ENCODE measurements at places on chromosomes 7 and 10.

DNA sequence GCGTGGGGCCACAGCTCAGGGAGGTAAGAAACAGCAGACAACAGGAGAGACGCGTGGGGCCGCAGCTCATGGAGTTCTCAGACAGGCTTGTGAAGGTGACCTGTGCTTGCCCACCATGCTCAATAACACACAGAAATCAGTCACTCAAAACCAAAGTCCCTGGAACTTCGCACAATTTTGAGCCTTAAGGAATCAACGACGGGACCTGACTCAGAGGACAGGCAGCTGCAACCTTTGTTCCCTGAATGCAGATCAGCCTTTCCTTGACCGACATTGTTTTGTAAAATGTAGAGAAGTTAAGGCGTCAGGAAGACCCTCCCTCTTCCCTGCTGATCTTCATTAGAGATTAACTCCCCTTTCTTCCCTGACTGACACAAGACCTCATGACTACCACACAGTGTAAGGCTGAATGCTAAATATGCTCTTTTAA, 8.5 kb upstream of the KNDC1 start:
- peak; percentile 74 for DNase-seq

DNA sequence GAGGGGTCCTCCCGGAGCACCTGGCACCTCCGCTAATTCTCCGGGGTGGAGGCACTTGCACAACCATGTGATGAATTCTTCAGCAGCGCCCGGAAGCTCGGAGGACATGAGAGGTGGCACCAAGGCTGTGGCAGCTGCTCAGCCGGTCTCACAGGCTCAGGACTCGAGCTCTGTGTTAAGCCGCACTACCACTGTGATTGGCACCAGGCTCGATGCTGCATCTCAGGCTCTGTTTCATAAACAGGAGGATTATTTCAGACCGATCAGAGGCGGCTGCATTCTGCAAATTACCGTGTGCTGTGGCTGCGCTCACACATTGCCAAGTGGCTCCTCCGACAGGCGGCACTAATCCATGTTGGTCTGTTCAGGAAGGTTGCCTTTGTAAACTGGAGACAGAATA, 495.2 kb downstream of the DNAJB6 start:
- DNase-seq: no peak

GRCh38 chr10:26805567-26806245, 55.1 kb downstream of the ABI1 start:
- DNase-seq: no peak

- no peak for DNase-seq
Observed at GRCh38 chr10:71380841-71381240, 15.9 kb upstream of the CDH23 start.

DNA sequence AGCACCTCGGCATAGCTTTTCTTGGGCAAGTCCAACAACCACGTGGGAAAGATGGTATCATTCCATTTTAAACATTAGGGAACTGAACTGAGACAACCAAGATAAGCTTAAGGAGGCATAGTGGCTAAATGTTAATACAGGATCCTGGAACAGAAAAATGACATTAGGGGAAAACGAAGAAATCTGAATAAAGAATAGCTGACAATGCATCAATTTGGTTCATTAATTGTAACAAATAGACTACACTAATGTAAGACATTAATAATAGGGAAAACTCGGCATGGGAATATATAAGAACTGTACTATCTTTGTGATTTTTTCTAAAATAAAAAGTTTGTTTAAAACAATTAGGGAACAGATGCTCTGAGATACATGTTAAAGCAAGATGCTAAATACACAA, 165.4 kb downstream of the JAZF1 start:
- DNase-seq: no peak

- no peak for DNase-seq
Observed at GRCh38 chr7:148670807-148671206, 27.9 kb upstream of the CUL1 start.

GRCh38 chr7:106598663-106599342, 62.2 kb downstream of the CCDC71L start:
- peak; percentile 89 for DNase-seq

DNA sequence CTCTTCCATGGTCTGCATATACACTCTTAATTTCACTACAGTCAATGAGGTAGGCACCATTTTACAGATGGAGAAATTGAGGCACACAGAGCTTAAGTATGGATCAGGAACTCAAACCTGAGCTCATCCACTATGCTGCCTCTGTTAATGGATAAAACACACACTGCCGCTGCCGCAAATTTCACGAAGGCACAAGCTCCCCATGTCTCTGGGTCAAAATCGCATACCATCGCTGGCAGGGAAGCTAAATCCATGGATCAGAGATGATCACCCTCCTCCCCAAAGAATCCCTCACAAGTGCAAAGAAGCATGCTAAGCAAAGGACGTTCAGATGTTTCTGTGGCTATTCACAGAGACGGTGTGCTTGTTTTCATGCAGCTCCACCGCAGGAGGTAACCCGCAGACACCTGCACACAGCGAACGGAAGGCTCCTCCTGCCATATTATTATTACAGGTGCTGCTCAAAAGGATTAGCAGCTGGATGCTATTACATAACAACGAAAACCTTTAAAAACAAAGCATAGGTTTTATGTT, 109.3 kb downstream of the UBE2H start:
- no peak for DNase-seq

DNA sequence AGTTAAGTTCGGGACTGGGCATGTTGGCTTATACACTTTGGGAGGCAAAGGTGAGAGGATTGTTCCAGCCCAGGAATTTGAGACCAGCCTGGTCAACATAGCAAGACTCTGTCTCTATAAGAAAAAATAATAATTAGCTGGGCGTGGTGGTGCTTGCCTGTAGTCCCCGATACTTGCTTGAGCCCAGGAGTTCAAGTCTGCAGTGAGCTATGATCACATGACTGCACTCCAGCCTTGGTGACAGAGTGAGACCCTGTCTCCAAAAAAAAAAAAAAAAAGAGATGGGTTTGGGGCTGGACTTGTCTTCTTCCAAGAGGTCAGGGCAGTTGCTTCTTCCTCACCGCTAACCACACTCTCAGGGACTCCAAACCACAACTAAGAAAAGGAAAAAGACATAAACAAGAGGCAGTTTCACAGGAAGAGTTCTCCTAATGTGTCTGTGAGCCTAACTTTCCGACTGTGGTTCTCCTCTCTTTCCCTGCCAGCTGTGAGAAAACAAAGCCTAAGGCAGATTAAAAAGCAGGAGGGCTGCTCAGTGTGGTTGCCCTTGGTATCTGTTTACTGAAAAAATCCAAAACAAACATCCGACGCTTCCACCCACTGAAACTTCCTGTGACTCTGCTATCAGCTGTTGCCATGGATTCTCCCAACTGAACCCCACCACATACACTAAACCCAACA, 2.4 kb upstream of the SERPINE1 start:
- peak; percentile 32 for DNase-seq

- no peak for DNase-seq
Observed at GRCh38 chr7:98899816-98900215, 21.5 kb downstream of the TRRAP start.

- DNase-seq: no peak
Observed at GRCh38 chr7:24690251-24690650, 67.0 kb downstream of the GSDME start.

- peak; percentile 31 for DNase-seq
Observed at GRCh38 chr7:5694912-5695726, 86.3 kb downstream of the RNF216 start.

DNA sequence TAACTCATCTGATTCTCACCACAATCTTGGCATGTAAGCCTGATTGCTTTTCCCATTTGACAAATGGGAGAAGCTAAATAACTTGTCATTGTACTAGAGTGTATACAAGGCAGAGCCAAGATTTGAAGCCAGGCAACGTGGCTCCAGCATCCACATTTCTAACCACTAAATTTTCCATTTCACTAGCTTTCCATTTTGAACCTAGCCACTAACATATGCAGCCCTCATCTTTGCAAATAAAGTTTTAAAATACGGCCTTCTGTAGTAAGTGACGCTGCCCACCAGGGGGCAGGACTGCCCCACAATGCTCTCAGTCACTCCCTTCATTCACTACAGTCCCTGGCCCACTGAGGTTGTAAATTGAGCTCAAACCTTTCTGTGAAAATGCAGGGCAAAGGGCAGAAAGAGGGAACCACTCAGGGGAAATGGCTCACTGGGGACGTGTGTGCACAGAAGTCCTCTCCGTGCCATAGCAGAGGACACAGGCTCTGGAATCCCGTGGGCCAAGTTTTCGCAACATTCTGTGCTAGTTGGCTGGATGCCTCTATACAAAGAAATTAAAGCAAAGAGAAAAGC, 315.7 kb downstream of the TNS3 start:
- DNase-seq: peak; percentile 93

GRCh38 chr10:52440612-52441285, 126.7 kb downstream of the DKK1 start:
- DNase-seq: no peak

- DNase-seq: peak; percentile 11
Observed at GRCh38 chr10:35822316-35822715, 180.2 kb upstream of the FZD8 start.

DNA sequence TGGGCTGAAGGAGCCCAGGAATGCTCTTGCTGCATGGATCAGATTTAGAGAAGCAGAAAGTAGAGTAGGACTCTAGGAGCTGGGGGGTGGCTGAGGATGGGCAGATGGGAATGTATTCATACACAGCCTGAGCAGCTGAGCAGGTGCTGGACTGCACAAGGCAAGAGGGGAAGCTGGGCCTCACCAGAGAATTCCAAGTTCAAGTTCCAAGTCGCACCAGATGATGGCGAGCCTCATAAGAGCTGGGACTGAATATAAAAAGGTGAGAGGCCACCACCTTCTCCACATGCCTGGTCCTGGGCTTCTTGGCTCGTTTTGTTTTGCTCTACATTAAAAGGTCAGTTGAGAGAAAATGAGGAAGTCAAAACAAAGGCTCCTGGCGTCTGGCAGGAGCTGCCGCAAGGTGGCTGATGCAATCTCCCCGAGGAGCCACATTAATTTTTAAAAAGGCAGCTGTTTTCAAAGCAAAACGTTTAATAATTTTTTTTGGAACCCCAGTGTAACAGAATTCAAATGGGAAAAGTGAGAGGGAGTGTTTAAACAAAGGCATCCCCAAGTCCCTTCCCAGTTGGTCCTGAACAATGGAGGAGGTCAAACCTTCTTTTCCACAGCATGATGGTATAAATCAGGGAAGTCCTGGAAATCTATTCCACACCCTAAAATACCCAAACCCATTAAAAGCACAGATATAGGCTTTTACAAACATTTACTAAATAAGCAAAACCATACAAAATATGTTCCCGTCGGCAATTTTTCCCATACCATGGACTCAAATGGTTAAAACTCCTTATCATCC, 9.5 kb downstream of the CYREN start:
- no peak for DNase-seq

- DNase-seq: no peak
Observed at GRCh38 chr7:99387912-99388311, 13.4 kb downstream of the ARPC1B start.

GRCh38 chr7:48875045-48875916, 49.1 kb upstream of the CDC14C start:
- peak; percentile 58 for DNase-seq

- no peak for DNase-seq
Observed at GRCh38 chr7:135385209-135385608, 124.7 kb downstream of the CNOT4 start.

DNA sequence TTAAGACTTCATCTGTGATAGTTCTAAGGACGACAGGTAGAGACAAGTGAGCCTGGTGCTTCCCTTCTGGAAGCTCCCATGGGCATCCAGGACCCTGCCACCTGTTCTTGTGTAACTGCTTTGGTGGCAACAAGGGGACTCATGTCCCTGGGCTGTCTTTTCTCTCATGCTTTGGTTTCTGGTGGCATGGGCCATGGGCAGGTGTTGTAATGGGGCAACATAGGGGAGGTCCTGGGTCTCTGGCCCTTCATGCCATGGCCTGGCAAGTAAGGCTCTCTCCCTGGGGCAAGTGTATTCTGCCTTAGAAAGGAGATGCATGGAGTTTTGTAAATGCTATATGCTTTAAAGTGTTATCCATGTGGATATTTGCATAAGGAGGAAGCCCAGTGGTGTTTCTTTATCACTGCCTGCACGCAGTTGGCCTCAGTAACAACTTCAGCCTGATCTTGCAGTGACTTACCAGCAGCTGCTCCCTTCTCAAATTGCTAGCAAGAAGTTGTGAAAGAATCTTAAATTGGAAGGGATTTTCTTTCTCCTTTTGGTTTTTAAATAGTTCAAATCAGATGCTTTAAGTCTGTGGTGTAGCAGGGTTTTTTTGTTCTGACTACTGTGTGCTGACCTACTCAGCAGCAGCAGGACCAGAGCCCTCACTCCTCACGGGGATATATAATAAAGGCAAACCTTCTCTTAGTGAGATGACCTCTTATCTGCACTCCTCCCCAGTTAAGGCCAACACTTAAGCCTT, 39.9 kb downstream of the OGDH start:
- DNase-seq: no peak

- DNase-seq: no peak
Observed at GRCh38 chr7:71480791-71481190, 348.8 kb downstream of the GALNT17 start.

DNA sequence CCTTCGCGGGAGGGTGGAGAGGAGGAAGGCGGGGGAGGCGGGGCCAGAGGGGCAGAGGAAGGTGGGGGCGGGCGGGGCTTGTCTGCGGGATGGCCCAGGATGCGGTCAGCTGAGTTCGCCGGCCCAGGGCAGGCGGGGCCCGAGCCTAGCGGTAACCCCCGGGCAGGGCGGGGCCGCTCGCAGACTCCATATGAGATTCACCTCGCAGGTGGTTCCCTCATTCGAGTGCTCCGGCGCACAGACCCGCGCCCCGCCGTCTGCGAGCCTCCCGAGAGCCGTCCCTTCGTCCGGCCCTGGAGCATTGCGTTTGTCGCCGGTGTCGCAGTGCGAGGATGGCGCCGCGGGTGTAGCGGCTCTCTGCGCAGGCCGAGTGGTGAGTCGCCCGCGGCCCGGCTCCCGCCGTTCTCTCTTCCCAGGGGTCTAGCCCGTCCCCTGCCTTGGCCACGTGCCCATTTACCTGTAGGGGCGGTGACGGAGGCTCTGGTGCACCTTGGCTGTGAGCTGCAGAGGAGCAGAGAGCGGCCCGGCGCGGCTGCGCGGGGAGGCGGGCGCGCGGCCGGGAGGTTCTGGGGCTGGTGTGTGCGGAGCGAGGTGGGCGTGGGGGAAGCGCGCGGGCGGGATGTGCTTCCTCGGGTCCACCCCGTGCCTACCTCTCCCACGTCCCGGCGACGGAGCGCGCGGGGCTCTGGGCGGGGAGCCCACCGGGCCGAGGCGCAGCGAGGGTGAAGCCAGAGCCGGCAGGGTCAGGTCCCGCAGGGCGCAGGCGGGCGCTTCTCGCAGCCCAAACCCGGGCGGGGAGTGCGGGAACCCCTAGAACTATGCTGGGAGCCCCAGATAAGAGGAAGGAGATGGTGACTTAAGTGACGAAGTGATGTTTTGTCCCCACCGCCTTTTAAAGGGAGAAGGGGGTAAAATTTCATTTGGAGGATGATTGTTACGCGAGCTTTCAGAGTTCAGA, at the start of gene UPP1:
Gene UPP1, plus strand, starts transcription at position 220 of the 958 bp plus-strand sequence. CDS start 5,519 bp downstream, outside the sequence.
- peak; percentile 68 for DNase-seq

- DNase-seq: no peak
Observed at GRCh38 chr7:90816511-90817142, 220.5 kb downstream of the CDK14 start.

DNA sequence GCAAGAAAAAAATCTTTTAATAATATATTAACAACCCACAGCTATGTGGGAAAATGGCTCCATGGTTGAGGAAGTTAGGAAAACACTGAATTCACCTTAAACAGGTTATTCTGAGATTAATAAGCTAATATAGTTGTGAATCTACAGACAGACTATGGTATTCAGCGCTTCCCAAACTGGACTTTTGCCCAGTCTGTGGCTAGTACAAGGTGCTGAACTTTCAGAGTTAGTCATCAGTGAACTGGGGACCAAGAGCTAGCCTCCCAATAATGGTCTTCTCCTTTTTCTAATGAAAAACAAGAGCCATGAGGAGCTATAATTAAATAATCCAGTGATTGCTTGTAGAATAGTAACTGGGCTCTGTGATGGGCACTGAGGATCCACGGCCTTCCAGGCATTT, 65.3 kb downstream of the FRMPD2 start:
- DNase-seq: no peak

Measured in small intestine (tissue), 16 donors.